ENCODE measurements at places on chromosomes 1 and 21. TPM values are rescaled to one million over a fixed set of nuclear protein-coding genes. Genes with fewer than 3 reads are reported as not detected.

The TMEM54 gene
- total RNA-seq: 878 TPM

- DNase-seq: no peak
Measured at GRCh38 chr1:90840352-90840751, 123.2 kb upstream of the BARHL2 start.

DNA sequence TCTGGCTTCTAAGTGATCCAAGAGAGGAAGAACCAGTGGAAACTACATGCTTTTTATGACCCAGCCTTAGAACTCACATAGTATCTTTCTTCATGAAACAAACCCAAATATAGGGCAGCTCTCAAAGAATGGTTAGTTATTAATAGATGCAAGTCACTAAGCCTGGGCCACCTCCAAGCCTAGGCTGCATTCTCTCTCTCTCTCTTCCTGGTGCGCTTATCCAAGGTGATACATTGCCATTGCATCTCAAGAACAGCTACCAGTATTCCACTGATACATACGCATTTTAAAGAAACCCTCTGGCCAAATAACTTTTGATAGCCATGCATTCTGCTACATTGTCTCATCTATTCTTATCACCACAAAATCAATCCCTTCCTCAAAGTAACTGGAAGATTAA is 455.6 kb upstream of the ADGRL2 start:
- no peak for DNase-seq

The AMPD1 gene
- 1.4 TPM for total RNA-seq

The LRRC42 gene
- total RNA-seq: 24.8 TPM

The SPTA1 gene
- not detected for total RNA-seq

- peak; percentile 62 for DNase-seq
Measured at GRCh38 chr1:154943649-154944400, 7.3 kb upstream of the PMVK start.

DNA sequence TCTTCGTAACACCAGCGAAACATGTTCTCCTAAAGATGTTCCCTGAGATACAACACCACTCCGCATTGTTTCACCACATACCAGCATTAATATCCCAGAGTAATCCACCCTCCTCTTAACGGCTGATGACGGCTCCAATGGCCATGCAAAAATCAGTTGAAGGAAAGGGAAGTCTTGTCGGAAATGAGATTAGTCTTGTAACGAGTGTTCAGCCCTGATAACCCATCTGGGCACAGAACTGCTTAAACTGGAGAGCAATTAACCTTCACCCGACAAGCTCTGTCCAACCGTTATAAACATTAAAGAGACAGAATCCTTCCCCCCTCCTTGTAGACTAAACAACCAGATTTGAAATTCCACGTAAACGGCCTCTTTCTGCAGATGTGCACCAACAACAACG is 21.9 kb downstream of the ERG start:
- DNase-seq: no peak

DNA sequence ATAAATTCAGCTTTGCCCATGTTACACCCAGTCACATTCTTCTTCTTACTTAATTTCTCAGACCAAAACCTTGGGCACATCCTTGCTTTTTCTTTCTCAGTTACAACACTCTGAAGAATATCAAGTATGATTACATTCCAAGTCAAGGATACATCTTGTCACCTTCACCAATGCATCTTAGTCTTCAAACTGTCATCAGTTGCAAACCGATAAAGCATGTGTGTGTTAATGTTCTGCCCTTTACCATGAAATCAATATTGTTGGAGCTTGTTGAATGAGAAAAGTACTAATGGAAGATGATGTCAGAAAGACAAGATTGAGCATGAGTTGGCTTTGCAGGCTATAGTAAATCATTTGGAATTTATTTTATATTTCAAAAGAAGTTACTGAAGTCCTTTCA is 764.6 kb downstream of the NCAM2 start:
- no peak for DNase-seq

DNA sequence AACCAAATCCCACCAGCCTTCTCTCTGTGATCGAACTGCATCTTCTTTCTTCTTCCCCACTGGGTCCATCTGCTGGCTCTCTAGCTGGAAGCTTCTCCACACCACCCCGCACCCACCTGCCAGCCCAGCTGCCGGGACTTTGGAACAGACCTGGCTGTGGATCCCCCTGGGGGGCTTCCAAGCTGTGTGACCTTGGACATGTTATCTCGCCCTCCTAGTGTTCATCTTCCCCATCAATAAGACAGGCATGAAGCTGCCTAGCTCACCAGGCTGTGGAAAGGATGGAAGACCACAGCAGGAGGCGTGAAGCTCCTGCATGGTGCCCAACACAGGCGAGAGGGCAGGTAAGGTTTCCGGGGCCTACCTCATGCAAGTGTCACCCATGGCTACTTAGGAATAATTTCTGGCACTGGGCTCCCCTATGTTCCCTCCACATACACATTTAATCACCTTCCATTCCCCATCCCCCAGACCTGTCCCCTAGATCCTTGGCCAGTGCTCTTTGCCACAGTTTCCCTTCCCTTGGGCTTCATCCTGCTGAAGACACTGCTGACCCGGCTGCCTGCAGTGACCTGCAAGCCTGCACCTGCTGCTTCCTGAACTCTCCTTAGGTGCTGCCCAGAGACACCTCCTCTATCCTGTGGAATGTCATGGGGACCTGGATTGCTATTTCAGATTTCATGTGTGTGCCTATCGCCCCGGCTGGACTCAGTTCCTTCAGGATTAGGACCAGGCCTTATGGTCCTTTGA is 13.2 kb upstream of the C2CD2 start:
- peak; percentile 14 for DNase-seq

DNA sequence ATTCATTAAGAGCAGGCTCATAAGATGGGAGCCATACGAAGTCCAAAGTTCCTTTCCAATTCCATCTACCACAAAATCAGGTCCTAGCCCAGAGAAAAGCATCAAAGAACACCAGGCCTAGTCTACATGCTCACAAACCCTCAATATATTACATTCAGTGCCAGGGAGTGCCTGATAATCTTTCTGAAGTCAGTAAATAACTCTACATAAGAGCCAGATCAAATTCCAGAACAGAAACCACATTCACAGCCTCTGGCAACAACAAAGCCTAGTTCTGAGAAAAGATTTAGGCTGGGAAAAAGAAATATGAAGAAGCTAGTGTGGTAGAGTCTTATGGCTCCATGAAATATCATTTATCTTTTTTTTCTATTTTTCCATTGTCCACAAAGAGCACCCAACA is 40.5 kb upstream of the RBBP5 start:
- DNase-seq: no peak

The PCNX2 gene
- 5.4 TPM for total RNA-seq

The LDLRAD1 gene
- 0.24 TPM for total RNA-seq

DNA sequence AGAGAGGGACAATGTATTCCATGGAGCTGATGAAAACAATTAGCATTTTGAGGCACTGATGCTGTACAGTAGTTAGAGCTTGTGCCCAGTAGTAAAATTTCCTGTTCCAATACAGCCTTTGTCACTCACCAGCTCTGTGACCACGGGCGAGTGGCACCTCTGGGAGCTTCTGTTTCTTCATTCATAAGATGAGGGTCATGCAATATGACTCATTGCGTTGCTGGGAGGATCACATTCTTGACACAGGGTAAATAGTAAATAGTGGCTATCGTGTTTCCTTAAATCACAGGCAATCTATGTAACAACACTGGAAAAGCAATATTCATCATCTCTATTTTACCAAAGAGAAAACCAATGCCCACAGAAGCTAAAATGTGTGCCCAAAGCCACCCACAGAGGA is 4.5 kb upstream of the LRRC52 start:
- no peak for DNase-seq

All from colonic mucosa (tissue), 4 donors.